Activated CD8-positive, alpha-beta memory T cell treated with anti-CD3 and anti-CD28 coated beads for 4 hours (primary cell): ENCODE measurements at places on chromosomes 3 and 15.

GRCh38 chr3:59839810-59840515 is 790.1 kb upstream of the CFAP20DC start:
- no peak for DNase-seq

DNA sequence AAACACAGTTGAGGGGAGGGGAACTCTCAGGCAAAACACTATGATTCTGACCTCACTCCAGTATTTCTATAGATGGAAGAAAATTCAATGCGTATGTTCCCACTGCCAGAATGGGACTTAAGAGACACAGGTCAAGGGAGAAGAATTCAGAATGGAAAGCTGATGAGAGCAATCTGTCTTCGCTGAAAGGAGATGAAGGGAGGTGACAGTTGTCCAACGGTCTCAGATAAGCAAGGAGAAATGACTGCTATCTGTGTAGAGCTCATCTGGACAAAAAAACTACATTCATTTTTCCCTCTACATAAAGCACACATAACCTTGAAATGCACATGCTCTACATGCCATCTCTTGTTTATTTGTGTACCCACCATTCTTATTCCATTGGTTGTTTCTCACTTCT is 405.1 kb downstream of the LSAMP start:
- DNase-seq: no peak

DNA sequence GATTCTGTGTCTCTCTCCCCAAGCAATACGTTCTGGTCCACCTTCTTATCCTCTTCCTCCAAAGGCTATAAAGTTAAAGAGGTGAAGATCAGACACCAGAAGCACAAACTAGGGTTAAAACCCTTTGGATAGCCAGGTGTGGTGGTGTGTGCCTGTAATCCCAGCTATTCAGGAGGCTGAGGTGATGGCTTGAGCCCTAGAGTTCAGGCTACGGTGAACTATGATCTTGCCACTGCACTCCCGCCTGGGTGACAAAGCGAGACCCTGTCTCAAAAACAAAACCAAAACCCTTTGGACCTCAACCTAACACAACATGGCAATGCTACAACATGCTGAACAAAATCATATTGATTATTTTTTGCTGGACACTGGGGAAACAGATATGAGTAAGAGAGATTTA is 43.2 kb downstream of the MSL2 start:
- DNase-seq: no peak

- no peak for DNase-seq
Measured at GRCh38 chr15:98085003-98085639, 124.6 kb downstream of the ARRDC4 start.

DNA sequence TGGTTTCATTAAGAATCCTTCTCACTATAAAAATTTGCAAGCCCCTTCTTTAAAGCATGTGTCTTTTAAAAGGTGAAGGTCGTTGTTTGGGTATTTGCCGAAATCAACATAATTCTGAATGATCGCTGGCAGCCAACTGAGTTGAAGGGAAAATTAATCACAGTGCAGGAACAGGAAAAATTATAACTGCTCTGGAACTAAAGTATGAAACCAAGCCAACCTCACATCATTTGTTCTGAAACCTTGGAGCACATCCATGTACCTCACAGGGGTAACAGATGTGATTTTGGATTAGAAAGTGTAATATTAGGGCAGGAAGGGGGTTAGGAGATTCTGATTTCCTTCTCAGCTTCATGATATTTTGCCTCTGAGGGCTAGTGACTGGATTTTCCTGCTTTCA is 52.2 kb upstream of the PTX3 start:
- no peak for DNase-seq

DNA sequence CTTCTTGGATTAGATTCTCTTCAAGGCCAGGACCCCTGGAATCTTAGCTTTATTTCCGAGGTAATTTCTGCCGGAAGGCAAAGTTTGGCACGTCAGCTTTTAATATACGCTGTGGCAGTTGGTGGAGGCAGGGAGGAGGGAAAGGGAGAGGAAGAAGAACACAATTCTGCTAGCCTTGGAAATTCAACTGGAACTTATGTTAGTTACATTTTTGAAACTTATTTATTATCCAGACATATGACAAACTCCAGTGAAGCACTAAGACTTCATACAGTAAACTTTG is 100.1 kb upstream of the TSC22D2 start:
- no peak for DNase-seq

GRCh38 chr3:50345586-50346234 is at the start of gene ZMYND10:
ZMYND10 (minus strand) TSS chr3:50345732; CDS start chr3:50345579, 153 bp downstream.
- peak; percentile 45 for DNase-seq

DNA sequence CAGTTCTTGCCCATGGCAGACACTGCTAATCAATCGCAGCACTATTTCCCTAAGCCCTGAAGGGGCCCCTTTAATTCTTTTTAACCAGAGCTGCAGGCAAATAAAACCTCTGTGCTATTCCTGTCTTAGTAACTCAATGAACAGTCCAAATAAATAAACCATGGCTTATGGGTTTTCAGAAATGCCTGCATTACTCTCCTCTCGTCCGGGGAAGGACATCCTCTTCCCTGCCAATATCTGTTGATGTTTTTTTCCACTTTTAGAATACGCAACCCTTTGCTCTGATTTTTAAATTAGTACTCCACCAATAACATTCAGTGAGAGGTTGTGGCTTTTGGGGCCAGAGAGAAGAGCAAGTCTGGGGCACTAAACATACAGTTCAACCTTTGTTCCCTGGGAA is 35.2 kb upstream of the PRICKLE2 start:
- no peak for DNase-seq

- no peak for DNase-seq
Measured at GRCh38 chr3:147297761-147298350, 108.5 kb downstream of the ZIC4 start.
